ENCODE measurements at places on chromosomes 7 and 10. TPM values are rescaled to one million over a fixed set of nuclear protein-coding genes. Genes with fewer than 3 reads are reported as not detected.

- H3K36me3 ChIP-seq: no peaks in the 10 kb centered on the region
- DNase-seq: peak; percentile 55
- no peaks in the 10 kb centered on the region for H3K4me1 ChIP-seq
- no peak overlapping the region for H3K4me3 ChIP-seq
- no peak overlapping the region for H3K27ac ChIP-seq
Observed at GRCh38 chr10:42875798-42876341, 93.3 kb downstream of the BMS1 start.

DNA sequence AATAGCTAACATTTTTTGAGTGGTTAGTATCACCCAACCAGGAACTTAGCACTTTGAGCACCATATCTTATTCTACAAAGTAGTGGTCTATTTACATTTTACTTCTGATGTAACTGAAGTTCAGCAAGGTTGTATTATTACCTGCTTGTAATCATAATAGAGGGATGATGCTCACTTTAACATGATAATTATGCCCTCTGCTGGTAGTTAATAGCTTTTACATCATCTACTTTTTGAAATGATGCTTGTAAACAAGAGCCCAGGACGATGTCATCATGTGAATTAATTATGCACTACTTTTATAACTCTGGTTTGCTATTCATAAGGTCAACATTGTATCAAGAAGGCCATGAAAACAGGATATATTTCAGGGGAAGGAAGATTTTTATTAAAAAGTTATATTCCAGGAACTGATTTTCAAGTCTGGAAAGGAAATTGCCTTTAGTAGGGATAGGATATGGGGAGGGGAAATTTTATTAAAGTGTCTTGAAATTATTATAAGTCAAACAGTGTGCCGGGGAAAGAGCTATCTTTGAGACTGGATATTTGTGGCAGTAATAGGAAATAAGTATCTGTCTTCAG, 80.3 kb upstream of the SCIN start:
- no peak overlapping the region for H3K4me3 ChIP-seq
- no peak overlapping the region for H3K27ac ChIP-seq
- DNase-seq: no peak
- H3K4me1 ChIP-seq: no peaks in the 10 kb centered on the region
- H3K27me3 ChIP-seq: no peaks in the 10 kb centered on the region

DNA sequence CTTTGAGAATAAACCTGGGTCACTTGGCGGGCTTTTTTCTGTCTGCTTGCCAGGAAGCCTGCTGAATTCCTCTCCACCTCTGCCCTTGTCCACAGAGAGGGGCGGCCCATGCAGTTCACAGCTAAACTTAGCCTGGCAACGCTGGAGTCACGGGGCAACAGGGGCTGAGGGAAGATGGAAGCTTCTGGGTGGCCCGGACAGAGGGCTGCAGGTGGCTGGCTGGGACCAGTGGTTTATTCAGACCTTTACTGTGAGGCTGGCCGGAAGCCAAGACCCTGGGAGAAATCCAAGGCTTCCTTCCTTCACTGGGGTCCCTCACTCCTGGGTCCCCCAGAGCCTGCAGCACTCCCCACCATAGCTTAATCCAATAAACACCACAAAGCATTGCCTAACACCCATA, 17.0 kb downstream of the ITPRIP start:
- H3K4me3 ChIP-seq: no peak overlapping the region
- H3K27ac ChIP-seq: no peak overlapping the region
- peaks cover 5% of the 10 kb centered on the region for H3K36me3 ChIP-seq
- H3K27me3 ChIP-seq: no peaks in the 10 kb centered on the region

- H3K4me3 ChIP-seq: no peak overlapping the region
- peak; percentile 85 for DNase-seq
- peaks cover 37% of the 10 kb centered on the region for H3K27me3 ChIP-seq
- no peaks in the 10 kb centered on the region for H3K36me3 ChIP-seq
- no peak overlapping the region for H3K27ac ChIP-seq
Observed at GRCh38 chr10:91635401-91636400, 2.8 kb upstream of the PPP1R3C start.

PPP1R17 gene
- 0.36 TPM for total RNA-seq

HBP1 gene
- total RNA-seq: 40.0 TPM

GJD4 gene
- total RNA-seq: 0.29 TPM

C7orf57 gene
- 0.57 TPM for total RNA-seq

Data from endodermal cell (in vitro differentiated cells).